CD4-positive, alpha-beta T cell treated with Interleukin-6 for 4 hours (primary cell): ENCODE measurements at places on chromosomes 11 and 22.
A peak's percentile ranks its signal among the peaks of the same experiment; 100 is the strongest.

DNA sequence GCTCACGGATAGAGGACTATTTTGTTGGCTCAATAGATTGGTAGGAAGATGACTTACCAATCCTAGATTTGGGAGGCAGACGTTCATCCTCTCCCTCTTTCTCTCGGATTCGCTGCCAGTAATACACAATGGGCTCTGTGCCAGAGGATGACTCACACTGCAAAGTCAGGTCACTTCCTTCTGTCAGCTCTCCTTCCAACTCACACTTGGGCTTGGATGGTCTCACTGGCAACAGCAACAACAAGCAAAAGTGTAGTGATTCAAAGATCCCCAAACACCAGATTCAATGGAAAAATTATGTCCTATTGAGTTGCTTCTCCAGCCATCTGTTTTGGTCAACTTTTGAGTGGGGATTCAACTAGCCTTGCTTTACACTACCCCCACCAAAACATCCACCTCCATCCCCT lies 21.7 kb upstream of the HSPA8 start:
- peak; percentile 87 for DNase-seq

- DNase-seq: no peak
Measured at GRCh38 chr11:76107971-76108370, 98.3 kb downstream of the WNT11 start.

GRCh38 chr22:46750863-46751443 lies 11.5 kb upstream of the TBC1D22A start:
- DNase-seq: no peak

GRCh38 chr11:72491001-72491400 lies 56.7 kb upstream of the CLPB start:
- DNase-seq: no peak

DNA sequence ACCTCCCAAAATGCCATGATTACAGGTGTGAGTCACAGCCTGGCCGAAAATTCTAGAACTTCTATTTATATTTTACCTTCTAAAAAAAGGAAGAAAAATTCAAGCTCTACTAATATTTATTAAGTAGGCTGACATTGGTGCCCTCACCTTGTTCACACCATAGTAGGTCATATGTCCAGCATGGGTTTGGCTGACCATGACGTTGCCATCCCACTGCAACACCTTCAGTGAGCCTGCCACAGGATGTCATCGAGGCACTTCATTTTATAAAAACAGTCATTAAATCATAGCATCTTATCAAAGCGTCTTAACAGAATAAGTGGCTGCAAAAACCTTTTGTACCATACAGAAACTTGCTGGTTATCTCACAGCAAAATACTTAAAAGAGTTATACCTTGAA lies 58.3 kb downstream of the LRRC32 start:
- no peak for DNase-seq

- no peak for DNase-seq
Measured at GRCh38 chr11:12704049-12704448, 29.8 kb downstream of the TEAD1 start.

GRCh38 chr11:60953781-60954180 lies 1.8 kb upstream of the SLC15A3 start:
- DNase-seq: no peak

DNA sequence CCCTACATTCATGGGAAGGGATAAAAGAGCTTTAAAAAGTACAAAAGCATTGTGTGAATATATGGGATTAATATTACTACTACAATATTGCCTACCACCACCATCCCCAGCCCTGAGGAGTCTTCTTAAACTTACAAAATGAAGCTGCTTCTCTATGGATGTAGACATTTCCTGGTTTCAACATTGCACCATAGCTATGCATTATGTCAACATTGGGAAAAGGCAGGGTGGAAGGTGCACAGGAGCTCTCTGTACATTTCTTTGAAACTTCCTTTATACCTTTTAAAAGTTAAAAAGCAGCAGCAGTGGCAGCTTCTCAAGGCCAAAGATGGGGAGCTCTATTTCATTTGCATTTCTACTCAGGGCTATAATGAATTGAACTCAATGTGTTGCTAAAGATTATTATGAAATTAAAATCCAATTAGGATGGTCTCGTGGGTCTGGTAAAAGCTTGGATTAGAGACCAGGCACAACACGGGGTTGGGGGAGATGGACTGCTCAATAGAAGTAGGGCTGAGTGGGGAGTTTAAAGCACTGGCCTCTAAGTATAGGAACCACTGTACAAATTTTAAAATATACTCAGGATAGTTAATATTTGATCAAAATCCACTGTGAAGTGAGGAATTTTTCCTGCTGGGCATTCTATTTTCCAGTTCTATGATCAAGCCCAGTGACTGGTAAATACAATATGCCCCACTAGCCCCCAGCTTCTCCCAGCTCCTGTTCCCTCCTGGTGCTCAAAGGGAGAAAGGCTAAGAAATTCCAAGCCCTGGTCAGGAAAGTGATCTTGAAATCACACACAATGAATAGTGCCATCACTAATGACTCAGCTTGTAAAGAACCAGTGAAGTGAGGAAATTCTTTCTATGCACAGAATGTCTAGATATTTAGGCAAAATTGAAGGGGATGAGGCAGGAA lies 362.7 kb upstream of the CCDC90B start:
- no peak for DNase-seq

GRCh38 chr11:7143908-7144307 lies 55.1 kb downstream of the RBMXL2 start:
- DNase-seq: no peak

DNA sequence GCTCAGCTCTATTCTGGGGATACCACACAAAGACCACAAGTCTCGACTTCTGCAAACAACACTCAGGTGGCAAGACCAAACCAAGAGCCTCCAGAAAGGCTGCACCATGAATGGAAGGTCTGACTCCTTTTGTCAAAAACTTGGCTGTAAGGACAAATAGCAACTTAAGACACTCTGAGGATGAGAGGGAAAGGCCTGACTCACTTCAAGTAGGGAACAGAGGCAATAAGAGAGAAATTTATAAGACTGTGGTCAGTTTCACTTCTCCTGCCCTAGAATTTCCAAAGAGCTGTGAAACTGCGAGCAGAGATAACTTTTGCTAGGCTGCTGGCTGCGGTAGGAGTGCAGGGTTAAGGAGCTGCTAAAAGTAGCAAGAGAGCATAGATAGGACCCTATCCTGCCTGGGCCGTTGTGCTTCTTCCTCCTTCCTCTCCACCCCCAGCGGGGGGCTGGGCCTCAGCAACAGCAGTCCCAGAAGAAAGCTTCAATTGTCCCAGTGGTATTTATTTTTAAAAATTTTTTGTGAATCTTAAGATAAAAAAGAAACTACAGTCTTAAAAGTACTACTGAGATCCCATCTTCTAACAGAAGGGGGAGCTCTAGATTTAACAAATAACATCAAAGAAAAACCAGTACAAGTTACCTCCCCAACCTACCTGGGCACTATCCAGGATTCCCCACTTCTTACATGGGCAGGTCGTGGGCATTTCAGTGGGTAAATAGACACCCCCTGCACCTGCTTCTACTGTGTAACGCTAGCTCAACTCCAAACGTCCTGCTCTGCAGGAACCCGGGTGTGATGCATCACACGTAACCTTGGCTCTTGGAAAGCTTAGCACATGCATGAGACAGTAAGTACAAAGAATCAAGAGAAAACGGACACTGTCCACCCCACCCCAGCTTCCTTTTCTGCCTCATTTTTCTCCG lies 66.4 kb downstream of the SGSM3 start:
- peak; percentile 11 for DNase-seq

- no peak for DNase-seq
Measured at GRCh38 chr11:69055598-69056516, 7.1 kb downstream of the TPCN2 start.

- no peak for DNase-seq
Measured at GRCh38 chr11:129828301-129828836, 12.7 kb downstream of the TMEM45B start.

- no peak for DNase-seq
Measured at GRCh38 chr11:94201004-94201465, 72.4 kb downstream of the PANX1 start.

- peak; percentile 50 for DNase-seq
Measured at GRCh38 chr11:48043111-48043990, 63.0 kb downstream of the PTPRJ start.

DNA sequence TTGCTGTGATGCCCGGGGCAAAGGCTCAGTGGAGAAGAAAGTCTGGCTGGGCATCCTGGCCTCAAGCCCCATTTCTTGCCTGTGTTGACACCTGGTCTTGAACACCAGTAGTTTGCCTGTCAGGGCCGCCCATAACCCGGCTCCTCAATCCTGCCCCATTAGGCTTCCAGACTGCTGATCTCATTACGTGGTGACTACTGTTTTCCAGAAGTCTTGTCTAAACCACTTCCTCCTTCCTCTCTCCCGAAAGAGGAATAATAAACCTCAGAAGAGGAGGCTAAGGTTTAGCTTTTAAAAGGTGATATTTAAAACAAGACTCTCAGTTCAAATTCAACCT lies 97.7 kb downstream of the CD44 start:
- peak; percentile 16 for DNase-seq

GRCh38 chr22:49322231-49322630 lies 505.4 kb downstream of the BRD1 start:
- DNase-seq: no peak

DNA sequence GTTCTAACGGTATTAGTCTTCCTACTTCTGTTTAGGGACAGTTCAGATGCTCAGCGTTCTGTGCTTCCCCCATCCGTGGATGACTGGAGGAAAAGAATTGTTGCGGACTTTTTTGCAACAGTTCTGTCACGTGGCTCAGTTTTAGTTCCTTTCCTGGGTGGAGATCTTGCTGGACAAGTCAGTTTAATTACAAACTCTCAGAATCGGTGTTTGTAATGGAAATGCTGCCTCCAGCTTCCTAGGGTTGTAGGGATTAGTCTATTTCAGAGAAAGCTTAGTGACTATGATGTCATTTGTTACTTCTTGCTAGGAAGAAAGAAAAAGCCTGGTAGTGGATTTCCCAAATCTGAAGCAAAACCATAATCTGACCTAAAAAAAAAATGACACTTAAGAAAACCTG lies 320.4 kb downstream of the CADM1 start:
- DNase-seq: no peak

DNA sequence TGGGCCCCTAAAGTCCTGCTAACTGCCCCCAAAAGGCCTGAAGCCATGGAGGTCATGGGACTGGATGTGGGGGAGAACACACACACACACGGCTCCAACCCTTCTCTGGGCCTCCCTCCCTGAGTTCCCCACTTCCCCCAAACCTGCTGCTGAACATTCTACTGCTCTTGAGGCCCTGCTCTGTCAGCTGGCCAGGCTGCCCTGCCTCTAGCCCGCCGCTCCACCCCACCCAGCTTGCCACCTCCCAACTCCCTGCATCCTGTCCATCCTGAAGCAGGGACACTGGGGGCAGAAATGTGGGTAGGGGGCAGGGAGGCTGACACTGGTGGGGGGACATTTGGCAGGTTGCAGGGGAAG lies 1.0 kb downstream of the KCNJ4 start:
- DNase-seq: no peak

DNA sequence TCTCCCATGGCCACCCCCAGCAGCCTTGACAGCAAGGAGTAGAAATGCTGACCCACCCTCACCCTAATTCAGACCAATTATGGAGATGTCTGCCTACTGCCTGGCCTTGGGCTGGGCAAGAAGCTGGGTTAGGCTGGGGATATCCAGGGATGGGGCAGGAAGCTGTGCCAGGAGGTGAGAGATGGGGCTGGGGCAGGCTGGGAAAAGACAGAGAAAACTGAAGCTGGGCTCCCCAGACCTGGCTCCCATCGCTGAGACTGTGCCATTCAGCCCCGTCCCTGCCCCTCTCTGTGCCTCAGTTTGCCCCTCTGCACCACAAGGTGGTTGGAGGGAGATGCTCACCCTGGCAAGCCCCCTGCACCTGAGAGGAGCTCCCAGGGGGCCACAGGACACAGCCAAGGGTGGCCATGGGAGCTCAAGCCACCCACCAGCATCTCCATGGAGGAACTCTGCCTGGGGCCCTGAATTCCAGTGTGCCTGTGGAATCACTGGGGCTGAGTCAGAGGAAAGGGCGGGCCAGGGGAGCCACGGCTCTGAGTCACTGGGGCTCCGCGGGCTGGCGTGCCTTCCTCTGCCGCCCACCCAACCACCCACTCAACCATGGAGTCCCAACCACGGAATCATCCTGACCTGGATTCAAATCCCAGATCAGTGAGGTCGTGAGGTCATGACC lies 6.0 kb upstream of the CARD10 start:
- no peak for DNase-seq

GRCh38 chr11:66932543-66932942 lies 25.6 kb downstream of the PC start:
- DNase-seq: no peak

- DNase-seq: no peak
Measured at GRCh38 chr11:69352715-69353319, 58.9 kb downstream of the MYEOV start.

DNA sequence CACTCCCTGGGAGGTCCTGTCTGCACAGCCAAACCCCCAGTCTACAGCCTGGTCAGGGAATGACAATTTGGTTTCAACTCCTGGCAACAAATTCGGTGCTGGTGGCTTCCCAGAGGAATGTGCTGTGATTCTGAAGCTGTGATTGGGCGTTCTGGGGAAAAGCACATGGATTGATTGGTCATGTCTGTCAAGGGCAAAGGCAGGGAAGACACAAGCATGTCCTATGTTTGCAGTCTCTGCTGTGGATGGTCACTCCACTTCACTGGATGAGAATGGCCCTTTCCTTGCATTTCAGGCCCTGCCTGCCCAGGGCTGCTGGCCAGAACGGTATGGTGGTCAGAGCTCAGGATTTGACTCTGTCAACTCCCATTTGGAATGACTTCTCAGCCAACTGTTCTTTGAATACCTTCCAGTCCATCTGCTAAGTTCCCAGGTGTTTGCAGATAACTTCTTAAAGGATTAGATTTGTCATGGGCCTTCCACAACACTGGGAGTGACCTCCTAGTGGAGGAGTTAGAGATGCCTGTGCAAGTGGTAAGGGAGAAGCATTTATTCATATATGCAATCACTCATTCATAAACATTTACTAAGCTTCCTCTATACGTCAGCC lies 42.7 kb downstream of the SGSM1 start:
- DNase-seq: no peak

DNA sequence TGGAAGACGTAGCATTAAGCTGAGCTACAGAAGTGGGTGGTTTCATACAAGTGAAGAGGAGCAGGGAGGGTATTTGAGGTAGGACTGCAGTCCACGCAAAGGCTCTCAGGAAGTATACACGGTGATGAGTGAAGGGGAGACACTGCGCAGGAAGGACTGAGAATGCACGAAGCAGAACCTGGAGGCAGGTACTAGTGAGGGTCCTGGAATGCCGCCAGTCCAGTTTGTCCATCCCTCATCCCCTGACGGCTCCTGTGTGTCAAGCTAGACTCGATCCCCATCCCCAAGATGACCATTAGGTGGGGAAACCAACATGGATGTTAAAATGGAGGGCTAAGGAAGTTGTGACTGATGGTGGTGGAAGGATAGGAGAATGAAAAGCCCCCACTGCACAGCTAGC lies 23.8 kb downstream of the ART5 start:
- no peak for DNase-seq

DNA sequence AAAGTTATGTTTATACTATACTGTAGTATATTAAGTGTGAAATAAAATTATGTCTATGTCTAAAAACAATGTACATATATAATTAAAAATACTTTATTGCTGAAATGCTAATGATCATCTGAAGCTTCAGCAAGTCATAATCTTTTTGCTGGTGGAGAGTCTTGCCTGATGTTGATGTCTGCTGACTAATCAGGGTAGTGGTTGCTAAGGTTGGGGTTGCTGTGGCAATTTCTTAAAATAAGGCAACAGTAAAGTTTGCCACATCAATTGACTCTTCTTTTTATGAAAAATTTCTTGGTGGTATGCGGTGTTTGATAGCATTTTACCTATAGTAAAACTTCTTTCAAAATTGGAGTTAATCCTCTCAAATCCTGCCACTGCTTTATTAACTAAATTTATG lies 21.4 kb downstream of the INSC start:
- DNase-seq: no peak

GRCh38 chr11:1073261-1073724 lies 1.4 kb upstream of the MUC2 start:
- no peak for DNase-seq

GRCh38 chr22:22552630-22553029 lies 6.4 kb downstream of the PRAME start:
- DNase-seq: no peak
